ENCODE measurements at places on chromosomes 6 and 20.

GRCh38 chr6:157012355-157012754 lies 235.2 kb downstream of the ARID1B start:
- no peak for DNase-seq

- no peak for DNase-seq
These were observed 136.7 kb downstream of the SOBP start for GRCh38 chr6:107626645-107627044.

DNA sequence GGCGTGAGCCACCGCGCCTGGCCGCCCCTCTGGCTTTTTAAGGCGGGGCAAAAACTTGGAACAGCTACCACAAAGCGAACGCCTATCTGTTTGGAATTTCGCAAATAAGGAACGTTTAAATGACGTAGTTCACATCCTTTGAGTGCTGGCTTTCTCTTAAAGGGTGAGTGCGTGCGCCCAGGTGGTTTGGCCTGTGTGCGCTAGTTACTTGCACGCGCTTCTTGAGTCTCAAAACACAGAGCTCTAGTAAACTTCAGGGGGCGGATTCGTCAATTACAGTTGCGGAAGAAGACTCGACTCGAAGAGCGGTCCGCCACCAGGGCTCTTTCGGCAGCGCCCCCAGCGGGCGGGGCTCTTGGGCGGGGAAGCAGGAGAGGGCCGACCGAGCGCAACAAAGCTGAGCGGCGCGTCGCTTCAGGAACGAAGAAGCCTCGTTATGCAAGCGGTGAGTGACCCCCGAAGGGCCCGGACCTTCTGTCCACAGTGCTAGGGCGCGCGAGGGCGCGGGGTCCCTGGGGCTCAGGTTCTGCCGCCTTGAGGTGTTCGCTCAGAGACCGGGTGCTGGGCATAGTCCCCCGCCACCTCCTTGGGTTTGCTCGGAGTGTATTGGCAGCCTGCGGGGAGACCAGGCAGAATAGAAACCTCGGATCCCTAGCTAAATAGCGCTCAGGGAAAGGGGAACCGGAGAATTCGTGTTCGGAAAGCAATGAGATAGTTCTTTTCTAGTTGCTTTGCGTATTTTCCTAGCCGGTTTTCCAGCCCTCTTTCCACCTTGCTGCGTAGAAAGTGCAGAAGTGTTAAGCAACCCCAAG lies at the start of gene SYCP2L:
TSS of gene SYCP2L (plus strand) at position 362 of the 812 bp plus-strand sequence. CDS start at position 437, 75 bp downstream.
- peak; percentile 84 for DNase-seq

DNA sequence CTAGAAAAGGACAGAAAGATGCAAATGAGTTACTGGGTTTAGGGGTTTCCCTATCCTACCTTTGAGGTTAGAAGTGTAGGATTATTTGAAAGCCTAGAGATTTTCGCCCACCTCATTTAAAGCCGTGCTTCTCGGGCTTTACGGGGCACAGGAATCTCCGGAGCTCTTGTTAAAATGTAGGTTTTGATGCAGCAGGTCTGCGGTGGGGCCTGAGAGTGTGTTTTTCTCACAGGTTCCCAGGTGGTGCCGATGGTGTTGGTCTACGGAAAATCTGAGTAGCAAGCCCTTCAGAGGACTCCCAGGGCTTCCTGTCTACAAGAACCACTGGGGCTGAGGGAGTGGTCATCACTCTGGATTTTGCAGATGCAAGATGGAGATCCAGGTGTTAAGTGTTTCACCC lies 47.5 kb downstream of the TRAM2 start:
- no peak for DNase-seq

DNA sequence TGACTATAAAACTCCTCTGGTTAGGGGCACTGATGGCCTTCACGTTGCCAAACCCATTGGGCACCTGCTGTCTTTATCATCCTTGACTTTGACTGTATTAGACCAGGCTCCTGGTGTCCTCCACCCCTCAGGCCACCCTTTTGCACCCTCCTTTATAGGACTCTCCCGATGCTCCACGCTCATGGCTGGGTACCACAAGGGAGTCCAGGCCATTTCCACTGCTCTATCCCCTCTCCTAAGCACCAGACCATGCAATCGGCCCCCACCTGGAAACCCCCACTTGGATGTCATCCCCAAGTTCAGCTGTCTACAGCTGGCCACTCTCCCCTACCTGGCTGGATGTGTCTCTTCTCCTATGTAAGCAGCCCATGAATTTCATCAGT lies 115.2 kb downstream of the TOX2 start:
- DNase-seq = no peak

DNA sequence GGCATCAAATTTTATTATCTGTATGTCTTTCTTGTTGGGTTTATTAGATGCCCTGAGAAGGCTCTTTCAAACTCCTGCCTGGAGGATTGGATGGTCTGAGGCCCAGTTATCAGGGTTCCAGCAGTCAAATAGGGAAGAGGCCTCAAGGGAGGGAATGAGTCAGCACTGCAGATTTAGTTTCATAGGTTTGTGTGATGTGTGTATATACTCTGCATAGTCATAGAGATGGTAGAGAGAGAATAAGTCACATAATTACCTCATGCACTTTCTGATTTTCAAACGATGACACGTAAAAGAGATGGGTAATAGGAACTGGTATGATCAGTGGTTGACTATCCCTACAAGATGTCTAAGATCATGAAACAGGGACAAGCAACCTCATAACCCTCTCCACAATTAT lies 82.1 kb downstream of the ADAT2 start:
- no peak for DNase-seq

DNA sequence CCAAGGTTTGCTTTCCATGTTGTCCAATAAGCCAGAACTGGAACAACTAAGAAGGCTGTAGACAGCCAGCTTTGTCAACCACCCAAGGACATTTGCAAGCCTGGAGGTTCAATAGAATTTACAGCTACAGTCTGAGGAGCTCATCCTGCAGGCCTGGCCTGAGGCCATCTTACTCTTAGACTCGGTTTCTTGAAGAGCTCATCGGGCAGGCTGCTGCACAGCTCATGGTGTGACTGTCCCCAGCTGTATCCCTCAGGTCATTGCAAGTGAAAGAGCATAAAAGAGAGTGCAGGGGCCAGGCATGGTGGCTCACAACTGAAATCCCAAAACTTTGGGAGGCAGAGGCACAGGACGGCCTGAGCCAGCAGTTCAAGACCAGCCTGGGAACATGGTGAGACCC lies 96.9 kb upstream of the FOXQ1 start:
- no peak for DNase-seq

DNA sequence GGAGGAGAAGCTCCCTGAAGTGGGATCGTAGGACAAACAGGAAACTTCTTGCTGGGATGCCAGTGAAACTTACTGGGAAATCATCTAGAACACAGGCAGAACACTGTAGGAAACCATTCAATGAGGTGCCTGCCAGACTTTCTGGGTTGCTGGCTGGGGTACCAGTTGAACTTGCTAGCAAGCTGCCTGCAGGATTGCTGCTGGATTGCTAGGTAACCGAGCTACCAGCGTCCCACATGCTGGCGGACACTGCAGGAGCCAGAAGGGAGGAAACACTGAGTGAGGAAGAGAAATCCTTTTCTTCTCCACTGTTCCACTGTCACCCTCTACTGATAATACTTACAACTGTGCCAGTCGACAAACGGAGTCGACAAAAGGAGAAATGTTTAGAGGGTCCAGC lies 91.3 kb upstream of the SLC35B3 start:
- peak; percentile 4 for DNase-seq

DNA sequence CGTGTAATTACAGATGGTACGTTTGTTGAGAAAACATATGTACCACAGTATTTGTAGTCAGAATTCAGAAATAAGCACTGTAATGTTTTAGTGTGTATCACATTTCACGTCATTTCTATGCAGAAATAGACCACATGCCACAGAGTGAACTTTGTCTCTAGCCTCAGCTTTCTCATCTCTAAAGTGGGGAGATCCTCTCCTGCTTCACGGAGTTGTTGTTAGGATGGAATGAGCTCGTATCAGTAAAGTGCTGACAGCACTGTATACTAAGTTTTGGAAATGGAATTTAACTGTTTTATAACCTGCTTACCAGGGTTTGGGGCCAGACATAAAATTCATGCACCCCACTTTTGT lies 34.2 kb upstream of the PXDC1 start:
- DNase-seq = no peak

- no peak for DNase-seq
These were observed 43.5 kb downstream of the NT5E start for GRCh38 chr6:85493389-85493788.

- DNase-seq = no peak
These were observed 39.5 kb downstream of the CITED2 start for GRCh38 chr6:139334806-139335446.

DNA sequence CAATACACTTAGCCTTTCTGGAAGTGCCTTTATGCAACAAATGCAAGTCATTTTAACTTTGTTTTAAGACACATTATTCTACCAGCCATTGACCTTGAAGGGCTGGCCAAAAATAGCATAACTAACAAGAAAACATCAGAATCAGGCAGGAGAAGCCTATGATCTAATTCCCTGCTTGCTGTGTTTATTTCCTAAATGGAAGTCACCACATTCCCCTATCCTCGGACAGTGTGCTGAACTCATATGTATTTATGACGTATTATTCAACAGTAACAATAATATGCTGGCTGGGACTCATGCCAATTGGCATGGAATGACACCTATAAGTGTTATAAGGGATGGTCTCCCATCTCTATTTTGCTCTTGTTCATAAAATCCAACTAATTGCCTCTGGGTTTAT lies 140.7 kb downstream of the MAP3K7 start:
- DNase-seq = no peak

GRCh38 chr6:626236-626635 lies 30.7 kb downstream of the HUS1B start:
- DNase-seq = no peak

DNA sequence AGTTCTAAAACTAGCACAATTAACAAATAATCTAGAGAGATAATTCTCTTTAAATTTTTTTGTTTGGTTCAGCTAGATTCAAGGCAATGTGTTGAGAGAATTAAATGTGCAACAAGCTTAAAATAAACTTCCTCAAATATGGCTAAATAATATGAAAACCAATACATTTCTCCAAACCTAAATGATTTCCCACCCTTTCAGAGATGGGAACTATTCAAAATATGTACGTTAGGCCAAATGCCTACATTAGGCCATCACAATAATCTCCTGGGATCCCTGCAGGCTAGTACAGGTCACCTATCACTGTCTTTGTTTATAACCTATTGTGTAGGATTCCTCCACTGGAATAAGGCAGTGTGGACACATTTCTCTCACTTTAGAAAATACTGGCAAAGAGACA lies 1.7 kb downstream of the FAXC start:
- peak; percentile 13 for DNase-seq

DNA sequence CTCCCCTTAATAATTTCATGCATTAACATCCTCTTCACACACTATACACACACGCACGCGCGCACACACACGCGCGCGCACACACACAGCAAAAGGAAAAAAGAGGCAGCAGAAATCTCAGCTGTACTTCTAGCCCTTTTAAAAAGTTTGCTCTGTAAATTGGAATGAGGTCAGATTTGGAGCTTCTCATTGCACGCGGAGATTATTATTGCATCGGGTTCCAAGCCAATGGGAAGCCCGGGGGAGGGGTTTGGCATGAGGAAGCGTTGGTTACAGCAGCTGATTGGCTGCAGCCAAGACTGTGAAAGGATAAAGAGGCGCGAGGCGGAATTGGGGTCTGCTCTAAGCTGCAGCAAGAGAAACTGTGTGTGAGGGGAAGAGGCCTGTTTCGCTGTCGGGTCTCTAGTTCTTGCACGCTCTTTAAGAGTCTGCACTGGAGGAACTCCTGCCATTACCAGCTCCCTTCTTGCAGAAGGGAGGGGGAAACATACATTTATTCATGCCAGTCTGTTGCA lies at the start of gene SOX4:
TSS of gene SOX4 (plus strand) at position 340 of the 515 bp plus-strand sequence. CDS start 784 bp downstream, outside the sequence.
- DNase-seq = peak; percentile 95

DNA sequence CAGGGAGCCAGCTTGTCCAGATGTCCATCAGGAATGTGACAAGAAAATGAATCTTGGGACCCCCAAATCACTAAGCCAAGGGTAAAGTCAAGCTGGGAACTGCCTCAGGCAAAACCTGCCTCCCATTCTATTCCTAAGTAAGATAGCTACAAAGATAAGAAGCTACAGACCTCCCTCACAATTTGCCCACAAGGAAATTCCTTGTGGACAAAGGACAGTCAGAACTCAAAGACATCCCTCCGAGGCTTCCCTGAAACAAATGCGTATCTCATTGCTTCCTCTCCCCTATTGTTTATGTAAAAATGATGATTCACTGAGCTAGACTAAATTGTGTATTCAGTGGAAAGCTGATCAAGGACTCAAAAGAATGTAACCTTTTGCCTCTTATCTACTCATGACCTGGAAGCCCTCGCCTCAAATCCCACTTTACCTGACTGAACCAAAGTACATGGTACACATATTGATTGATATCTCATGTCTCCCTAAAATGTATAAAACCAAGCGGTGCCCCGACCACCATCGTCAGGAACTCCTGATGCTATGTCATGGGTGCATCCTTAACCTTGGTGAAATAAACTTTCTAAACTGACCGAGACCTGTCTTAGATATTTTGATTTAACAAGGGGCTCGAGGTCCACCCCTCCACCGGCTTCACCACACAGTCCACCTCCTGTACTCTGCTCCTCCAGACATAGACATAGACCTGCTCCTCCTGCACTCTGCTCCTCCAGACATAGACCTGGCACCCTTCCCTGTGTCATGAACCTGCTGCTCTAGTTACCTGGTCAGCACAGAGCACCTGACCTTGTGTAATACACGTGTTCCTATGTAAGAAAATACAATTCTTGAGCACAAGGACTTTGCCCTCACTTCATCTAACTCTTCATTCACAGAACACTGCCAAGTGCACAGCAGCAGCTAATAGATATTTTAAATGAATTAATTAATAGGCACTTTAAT lies 81.4 kb downstream of the WDR27 start:
- peak; percentile 4 for DNase-seq

- no peak for DNase-seq
These were observed 31.4 kb upstream of the SLA2 start for GRCh38 chr20:36677422-36677771.

GRCh38 chr20:60693496-60694133 lies 558.4 kb upstream of the CDH4 start:
- DNase-seq = peak; percentile 14

DNA sequence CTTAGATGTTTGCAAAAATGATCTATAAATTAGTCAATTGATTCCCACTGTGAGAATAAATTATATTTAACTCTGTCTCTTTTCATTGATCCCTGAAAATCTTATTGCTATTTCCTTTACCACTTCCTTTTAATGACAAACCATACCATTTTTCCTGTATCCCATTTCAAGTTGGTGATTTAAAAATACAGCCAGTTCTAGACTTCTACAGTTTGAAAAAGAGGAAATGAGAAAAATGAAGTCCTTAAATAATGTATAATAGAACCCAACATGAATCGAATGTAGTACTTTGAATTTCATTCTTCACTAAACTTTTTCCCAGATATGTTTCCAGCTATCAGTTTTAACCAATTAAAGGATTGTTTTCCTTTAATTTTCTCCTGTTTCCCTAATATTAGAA lies 29.5 kb upstream of the SDHAF4 start:
- DNase-seq = no peak
